Prostate gland (tissue), 2 donors: ENCODE measurements at places on chromosomes 2 and 18. TPM values are rescaled to one million over a fixed set of nuclear protein-coding genes. Genes with fewer than 3 reads are reported as not detected.

GRCh38 chr2:235218486-235218907, 266.7 kb downstream of the SH3BP4 start:
- DNase-seq: no peak
- no peak overlapping the region for H3K4me3 ChIP-seq
- no peaks in the 10 kb centered on the region for H3K4me1 ChIP-seq

DNA sequence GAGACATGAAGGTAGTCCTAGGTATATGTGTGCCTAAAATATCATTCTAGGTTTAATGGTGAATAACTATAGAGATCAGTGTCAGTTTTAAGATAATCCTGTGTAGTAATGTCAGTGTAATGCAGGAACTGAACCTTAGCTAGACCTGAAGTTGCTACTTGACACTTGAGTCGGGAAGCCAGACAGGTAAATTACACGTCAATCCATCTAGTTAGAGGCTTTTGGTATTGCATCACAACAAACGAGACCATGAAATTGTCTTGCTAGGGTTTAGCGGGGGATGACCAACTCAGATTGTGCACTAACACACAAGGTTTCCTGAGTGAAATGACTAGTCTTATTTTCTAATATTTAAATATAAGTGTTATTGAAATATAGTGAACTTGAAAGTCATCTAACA, 2.0 kb downstream of the YPEL5 start:
- H3K4me3 ChIP-seq: no peak overlapping the region
- peaks cover 12% of the 10 kb centered on the region for H3K4me1 ChIP-seq
- no peaks in the 10 kb centered on the region for H3K36me3 ChIP-seq
- no peaks in the 10 kb centered on the region for H3K27me3 ChIP-seq
- DNase-seq: no peak

GRCh38 chr2:44880125-44880483, 61.4 kb upstream of the SIX3 start:
- DNase-seq: no peak
- H3K27ac ChIP-seq: no peak overlapping the region
- no peaks in the 10 kb centered on the region for H3K27me3 ChIP-seq
- H3K36me3 ChIP-seq: no peaks in the 10 kb centered on the region
- H3K4me1 ChIP-seq: no peaks in the 10 kb centered on the region

DNA sequence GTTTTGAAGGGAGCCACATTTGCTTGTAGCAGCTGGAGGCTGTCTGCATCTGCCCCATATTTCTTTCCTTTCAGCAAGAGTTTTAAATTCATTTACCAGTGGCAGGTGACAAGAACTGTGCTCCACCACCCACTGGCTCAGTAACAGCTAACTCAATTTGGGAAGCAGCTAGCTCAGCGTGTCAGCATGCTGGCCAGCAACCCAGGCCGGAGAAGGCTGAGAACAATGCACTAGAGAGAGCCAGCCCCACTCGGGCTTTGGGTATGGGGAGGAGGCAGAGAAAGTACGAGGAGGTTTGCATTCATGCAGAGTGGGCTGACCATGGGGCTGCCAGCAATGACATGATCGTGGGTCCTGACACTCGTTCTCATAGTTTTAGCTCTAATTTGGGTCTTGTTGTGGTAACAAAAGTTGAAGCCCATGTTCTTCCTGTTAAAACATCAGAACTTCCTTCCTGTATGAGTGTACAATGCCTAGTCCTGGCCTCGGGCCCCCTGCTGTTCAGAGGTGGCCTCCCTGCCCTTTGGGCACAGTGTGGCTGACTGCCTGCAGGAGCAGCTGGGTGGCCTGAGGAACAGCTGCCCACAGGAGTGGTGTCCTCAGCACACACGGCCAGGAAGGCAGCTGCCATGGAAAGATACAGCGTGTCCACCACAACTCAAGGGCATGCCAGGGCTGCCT, 23.0 kb downstream of the CDC42EP3 start:
- peak overlapping the region; percentile 26 for H3K27ac ChIP-seq
- no peaks in the 10 kb centered on the region for H3K4me1 ChIP-seq
- no peak overlapping the region for H3K4me3 ChIP-seq
- no peaks in the 10 kb centered on the region for H3K36me3 ChIP-seq

- no peak for DNase-seq
- no peaks in the 10 kb centered on the region for H3K27me3 ChIP-seq
- no peaks in the 10 kb centered on the region for H3K4me1 ChIP-seq
- H3K4me3 ChIP-seq: no peak overlapping the region
Measured at GRCh38 chr18:24234330-24234729, 95.5 kb downstream of the CABYR start.

DNA sequence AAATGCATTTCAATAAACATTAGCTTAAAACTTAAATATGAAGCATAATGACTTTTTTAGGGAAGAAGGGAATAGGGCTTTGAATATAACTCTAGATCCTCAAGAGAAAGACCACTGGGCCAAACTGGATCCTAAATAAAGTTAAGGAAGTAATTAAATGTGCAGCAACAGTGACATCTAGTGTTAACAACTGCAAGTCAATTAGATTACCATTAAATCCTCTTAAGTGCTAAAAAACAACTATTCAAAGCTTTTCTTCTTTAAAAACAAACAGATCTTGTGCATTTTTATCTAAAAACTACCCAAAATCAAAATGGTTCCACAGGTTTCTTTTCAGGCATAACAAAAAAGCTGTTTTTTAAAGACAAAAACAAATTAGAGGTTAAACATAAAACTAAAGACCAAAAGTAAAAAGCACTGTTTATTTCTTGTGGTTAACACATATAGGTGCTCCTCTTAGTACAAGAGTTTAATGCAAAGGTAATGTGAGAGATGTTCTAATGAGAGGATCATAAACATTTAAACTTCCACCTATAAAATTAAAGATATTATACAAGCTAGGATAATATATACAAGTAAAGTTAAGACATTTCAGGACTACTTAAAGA, 111.4 kb downstream of the THADA start:
- H3K27me3 ChIP-seq: no peaks in the 10 kb centered on the region
- H3K4me1 ChIP-seq: no peaks in the 10 kb centered on the region
- peak overlapping the region; percentile 67 for H3K27ac ChIP-seq
- no peaks in the 10 kb centered on the region for H3K36me3 ChIP-seq
- DNase-seq: peak; percentile 34

DNA sequence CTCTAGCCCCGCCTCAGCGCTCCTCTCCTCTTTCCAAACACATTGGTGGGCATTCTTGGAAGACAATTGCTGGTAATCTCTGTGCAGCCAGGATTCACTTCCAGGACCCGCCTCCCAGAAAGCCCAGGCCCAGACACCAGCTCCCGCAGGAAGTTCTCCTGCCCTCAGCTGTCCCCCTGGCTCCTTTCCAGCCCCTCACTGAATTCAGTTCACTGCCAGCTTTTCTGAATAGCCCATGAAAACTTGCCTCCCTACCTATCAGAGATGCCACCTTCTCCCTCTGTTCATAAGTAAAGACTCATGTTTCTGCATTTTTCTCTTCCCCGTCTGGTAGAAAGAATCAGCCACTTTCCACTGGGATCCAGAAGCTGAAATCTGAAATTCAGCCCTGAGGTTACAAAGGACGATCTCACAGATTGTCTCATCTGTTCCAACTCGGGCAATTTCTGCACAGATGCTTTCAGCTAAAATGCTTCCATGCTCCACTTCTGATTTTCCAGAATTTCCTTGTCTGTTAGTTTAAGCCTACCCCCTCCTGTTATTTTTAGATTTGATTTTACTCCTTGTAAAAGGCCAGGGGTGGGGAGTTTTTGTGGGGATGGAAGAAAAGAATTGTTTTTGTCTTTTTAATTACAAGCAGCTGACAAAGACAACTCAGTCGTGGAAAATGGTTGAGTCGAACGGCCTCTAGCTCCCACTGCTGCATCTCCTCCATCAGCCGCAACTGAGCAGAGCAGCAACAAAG, 98.1 kb downstream of the SP3 start:
- no peaks in the 10 kb centered on the region for H3K36me3 ChIP-seq
- DNase-seq: no peak
- no peak overlapping the region for H3K4me3 ChIP-seq
- H3K27ac ChIP-seq: no peak overlapping the region
- H3K4me1 ChIP-seq: no peaks in the 10 kb centered on the region

DNA sequence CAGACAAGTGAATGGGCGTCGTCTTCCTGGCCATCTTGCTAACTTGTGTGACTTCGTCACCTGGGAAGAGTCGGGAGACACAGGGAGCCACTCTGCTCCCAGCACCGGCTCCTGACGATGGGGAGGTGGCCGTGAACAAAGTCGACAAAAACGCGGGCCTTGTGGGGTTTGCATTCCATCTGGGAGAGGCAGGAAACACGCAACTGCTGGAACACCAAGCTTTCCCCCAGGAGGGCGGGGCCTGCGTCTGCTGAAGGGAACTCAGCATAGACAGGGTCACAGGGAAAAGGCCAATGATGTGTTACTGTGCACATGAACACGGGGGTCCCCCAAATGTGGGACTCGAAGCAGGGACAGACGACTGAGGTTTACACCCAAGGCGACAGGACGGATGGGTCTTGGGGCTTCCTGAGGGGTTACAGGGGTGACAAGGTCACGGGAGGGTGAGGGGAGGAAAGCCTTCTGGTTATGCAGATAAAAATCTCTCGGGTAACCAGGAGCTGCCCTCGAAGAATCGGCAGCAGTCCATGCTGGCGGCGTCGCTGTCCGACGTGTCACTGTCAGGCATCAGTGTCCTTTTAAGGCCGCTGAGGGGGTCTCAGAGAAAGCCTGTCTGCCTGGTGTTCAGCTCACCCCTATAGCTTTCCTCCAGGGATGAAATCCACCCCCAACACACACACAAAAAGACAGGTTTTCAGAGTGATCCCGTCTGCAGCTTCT, 28.2 kb upstream of the PRLH start:
- peak overlapping the region; percentile 71 for H3K27ac ChIP-seq
- DNase-seq: no peak
- no peaks in the 10 kb centered on the region for H3K27me3 ChIP-seq
- no peaks in the 10 kb centered on the region for H3K36me3 ChIP-seq
- peaks cover 9% of the 10 kb centered on the region for H3K4me1 ChIP-seq

DNA sequence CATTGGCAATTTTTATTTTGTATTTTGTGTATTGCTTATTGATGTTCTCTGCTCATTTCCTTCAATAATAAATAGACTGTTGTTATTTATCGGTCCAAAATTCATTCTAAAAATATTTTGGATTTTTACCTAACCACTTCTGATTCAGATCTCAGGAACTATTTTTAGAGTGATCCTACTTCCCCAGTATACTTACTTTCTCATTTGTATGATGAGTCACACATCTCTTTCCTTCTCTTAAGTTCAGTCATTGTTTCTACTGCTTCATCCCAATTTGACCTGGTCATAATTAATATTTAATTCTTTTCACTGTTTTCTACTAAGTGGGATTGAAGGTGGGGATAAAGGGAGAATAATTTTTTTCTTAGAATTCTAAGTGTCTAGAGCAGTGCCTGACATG, 75.1 kb downstream of the AGPS start:
- no peak overlapping the region for H3K27ac ChIP-seq
- no peak for DNase-seq
- H3K4me3 ChIP-seq: no peak overlapping the region
- H3K27me3 ChIP-seq: no peaks in the 10 kb centered on the region
- H3K36me3 ChIP-seq: no peaks in the 10 kb centered on the region

DNA sequence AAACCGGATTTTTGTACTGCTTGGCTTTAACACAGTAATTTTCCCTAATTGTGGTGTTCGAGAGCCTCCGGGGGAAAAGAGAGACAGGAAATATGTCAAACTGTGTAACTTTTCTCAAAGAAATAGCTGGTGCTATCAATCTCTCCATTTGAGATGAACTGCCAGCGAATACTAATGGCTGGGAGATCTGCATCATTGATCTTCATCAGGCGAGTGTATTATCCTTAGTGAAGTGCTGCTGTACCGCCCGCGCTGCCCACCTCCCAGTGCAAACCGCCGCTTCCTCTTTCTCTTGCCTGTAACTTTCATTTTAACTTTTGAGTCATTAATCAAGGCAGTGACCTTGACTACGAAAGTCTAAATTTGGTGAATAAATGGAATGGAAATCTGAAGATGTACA, 246.1 kb upstream of the ST6GAL2 start:
- H3K36me3 ChIP-seq: no peaks in the 10 kb centered on the region
- no peak for DNase-seq
- no peak overlapping the region for H3K4me3 ChIP-seq
- no peaks in the 10 kb centered on the region for H3K27me3 ChIP-seq

DNA sequence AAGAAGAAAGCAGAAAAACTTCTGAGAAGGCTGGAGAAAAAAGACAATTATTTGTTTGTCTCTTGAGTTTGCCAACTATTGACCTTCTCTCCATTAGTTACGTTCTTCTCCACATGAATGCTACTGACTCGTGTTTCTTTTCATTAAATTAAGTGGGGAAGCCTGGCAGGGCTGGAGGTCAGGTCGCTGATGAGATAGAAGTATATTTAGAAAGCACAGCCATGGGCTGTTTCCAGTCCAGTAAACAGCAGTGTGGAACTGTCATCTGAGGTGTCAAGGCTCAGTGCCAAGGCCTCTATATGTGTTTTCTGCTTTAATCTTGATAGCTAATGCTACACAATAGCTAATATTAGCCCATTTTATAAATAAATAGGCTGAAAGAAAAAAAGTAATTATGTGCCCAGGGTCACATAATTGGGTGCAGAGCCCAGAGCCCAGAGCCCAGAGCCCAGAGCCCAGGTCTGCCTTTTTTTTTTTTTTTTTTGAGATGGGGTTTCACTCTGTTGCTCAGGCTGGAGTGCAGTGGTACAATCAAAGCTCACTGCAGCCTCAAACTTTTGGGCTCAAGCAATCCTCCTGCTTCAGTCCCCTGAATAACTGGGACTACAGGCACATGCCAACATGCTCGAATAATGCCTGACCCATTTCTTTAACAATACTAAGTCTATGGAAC, 6.3 kb downstream of the MSGN1 start:
- H3K4me1 ChIP-seq: no peaks in the 10 kb centered on the region
- DNase-seq: no peak
- no peak overlapping the region for H3K4me3 ChIP-seq
- no peaks in the 10 kb centered on the region for H3K36me3 ChIP-seq

GRCh38 chr2:218961651-218962570, 2.4 kb downstream of the CDK5R2 start:
- DNase-seq: no peak
- H3K27me3 ChIP-seq: peaks cover 45% of the 10 kb centered on the region
- H3K4me3 ChIP-seq: no peak overlapping the region
- no peak overlapping the region for H3K27ac ChIP-seq

DNA sequence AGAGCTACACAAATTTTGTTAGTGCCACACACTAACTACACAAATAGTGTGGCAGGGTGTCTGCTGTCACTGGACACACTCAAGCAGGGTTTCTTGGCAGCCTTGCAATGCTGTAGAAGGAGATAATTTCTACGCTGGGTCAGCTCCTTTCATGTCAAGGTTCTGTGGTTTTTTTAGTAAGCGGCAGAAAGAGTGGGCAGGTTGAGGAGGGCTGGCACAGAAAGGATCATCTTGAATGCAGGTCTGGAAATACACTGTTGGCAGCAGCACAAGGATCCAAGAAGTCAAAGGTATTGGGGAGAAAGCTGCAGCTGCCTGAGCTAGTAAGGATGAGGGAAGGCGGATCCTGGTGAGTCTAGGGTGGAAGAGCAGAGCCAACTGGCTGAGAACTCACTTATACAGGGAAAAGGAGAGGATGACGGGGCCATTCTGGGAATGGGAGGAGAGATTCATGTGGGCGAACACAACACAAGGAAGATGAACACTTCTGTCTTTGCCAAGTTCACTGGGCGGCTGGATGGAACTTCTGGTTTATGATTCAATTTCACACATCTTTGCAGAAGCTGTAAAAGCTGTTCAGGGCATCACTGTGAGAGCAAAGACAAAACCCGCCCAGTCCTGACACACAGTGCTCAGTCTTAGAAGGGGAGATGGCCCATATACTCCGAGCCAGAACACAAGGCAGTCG, 16.9 kb upstream of the CYRIA start:
- H3K27me3 ChIP-seq: no peaks in the 10 kb centered on the region
- no peak overlapping the region for H3K27ac ChIP-seq
- DNase-seq: no peak
- H3K4me1 ChIP-seq: no peaks in the 10 kb centered on the region

Gene GPC1
- total RNA-seq: 80.7 TPM

Gene GPR75
- total RNA-seq: 8.3 TPM

Gene GNLY
- total RNA-seq: 0.68 TPM

Gene ATG9A
- total RNA-seq: 38.8 TPM

Gene LONRF2
- total RNA-seq: 8.2 TPM

Gene AGXT
- total RNA-seq: not detected

Gene SIGLEC15
- total RNA-seq: not detected
